ENCODE measurements at places on chromosomes 3 and 15.
A peak's percentile ranks its signal among the peaks of the same experiment; 100 is the strongest.

DNA sequence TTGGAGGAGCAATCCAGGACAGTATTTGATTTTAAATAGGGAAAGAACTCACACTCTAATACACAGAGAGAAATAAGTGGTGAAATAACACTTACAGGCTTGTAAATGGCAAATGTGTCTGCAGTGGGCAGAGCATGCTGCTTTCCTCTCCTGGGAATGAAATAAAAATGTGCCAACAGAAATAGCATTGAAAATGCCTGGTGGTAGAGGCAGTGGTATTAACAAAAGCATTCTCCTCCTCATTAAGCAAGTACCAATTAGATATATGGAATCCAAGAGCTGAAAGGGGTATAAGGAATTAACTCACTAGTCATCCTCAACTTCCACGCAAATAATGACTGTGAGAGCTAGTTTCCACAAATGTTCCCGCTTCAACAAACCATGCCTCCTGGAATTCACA lies 364.1 kb upstream of the KCNMB2 start:
- DNase-seq, result no peak

DNA sequence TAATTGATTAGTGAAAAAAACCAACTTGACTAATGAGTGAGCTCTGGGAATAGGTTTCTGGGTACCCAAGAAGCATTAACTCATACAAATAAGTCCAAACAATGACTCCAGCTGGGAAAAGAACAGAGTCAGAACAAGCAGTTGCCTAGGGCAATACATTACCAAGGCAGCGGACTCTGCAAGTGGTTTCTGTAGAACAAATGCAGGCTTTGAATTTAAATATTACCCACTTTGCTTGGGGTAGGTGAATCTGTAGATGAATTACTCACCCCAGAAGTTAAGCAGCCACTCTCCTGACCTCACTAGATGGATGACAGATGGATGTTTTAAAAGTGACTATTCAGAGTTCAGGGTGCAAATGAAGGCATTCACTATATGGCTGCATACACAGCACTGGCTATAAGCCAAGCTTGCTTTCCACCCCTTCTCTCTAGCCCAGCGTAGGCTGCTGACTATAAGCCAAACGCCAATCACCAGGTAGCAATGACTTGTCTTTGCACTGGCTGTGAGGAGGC lies 73.1 kb upstream of the BHLHE40 start:
- no peak for DNase-seq

DNA sequence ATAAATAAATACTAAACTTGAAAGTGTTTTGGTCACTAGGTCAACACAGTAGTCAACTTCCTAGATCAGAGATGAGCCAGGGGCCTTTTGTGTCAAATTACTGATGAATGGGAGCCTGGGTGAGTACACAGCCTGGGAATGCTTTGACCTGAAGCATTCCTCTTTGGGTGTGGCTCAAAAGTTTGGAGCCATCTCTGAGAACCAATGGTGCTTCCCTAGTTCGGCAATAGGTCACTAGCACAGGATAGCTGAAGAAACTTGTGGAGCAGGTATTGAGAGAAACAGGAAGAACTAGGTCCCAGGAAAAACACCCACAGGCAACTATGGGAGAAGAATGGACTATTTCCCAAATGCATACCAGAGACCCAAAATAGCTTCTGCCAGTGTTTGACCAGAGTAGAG lies 56.6 kb upstream of the PLXND1 start:
- no peak for DNase-seq

DNA sequence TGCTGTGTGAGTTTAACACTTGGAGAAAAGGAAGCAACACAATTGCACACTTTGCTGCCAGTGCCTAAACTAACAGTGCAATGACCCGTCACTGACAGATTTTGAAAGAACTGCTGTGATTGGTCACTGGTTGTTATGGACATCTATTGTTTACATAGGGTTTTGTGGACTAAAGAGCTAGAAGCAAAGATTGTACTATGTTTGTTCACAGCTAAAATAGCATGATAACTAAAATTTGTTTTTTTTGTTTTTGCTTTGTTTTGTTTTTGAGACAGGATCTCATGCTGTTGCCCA lies 112.4 kb upstream of the GOLGA8J start:
- DNase-seq, result peak; percentile 36

- no peak for DNase-seq
Observed at GRCh38 chr15:100167884-100168375, 173.8 kb downstream of the ADAMTS17 start.

DNA sequence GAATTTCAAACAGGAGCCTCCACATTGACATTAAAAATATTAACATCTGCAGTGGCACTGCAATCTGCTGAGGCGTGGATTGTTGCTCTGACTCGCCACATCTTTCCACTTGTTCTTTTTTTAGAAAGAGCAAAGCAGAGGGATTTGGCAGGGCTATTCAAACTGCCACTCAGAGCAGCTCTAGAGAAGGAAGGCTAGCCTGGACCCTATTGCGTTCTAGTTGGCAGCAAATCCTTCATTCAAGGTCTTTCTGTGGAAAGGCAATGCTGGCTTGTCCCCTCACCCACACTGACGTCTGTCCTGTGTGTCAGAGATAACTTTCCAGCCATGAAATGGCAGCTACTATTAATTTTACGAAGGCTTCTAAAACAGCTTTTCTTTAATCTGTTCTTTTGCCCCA lies 483.2 kb upstream of the SGO1 start:
- no peak for DNase-seq

- DNase-seq, result no peak
Observed at GRCh38 chr3:5068531-5069050, 53.5 kb upstream of the ARL8B start.

DNA sequence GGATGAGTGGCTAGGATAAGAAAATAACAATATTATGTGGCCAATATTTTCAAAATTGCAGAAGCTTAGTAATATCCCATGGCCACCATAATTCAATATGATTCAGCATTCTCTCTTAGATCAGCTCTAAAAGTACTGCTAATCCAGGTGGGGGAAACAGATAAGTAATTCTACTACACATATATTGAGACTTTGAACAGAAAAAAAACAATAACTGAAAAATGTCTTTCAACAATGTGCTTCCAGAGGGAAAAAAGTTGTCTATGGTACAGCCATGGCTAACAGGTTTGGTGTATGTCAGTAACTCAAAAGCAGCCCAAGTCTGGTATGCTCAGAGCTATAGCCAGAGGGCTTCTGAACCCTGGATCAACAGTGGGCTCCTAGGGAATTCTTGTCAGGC lies 42.4 kb upstream of the PPIB start:
- DNase-seq, result no peak

DNA sequence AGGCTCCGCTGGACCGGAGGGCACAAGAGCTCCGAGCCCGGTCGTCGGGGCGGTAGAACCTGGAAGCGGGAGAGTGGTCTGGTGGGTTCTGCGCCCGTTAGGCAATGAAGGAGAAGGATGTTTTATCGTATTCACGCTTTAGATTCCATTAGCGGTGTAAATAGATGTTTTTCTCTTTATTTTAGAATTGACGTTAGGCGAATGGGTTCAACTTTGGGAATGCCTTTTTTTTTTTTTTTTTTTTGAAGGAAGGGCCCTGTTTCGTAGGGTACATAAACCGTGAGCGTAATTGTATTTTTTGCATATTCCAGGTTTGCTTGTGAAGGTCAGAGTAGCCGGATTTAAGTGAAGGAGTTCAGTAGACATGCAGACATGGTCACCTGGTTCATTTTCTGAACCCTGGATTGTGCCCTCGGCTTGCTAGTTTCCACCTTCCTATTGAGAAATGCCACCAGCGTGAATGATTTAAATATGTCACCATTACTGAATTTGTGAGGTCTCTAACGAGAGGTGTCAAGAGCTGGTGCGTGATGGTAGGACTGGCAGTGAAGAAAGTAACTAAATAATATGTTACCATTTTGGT lies 808 bp downstream of the RBM6 start:
- DNase-seq, result no peak

GRCh38 chr3:29214009-29214658 lies 66.7 kb upstream of the RBMS3 start:
- DNase-seq, result no peak

DNA sequence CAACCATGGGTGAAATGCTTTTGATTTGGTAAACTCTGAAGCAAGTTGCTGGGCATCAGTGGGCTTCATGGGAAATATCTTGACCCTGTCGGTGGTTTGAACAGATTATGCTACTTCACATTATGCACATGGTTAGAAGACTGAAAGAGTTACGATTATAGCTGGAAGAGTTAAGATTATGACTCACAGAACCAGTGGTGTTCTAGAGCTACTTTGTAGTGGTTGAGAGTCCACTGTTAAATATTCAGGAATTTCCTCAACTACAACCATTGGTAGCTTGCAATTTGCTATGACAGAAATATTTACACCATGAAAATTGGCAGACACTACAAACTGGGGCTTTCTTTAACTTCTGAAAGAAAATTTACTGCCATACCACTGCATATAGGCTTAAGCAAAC lies 99.3 kb downstream of the GADL1 start:
- DNase-seq, result no peak

GRCh38 chr3:180684807-180685206 lies 5.5 kb upstream of the CCDC39 start:
- no peak for DNase-seq

GRCh38 chr15:40281801-40282146 lies 1.1 kb downstream of the ANKRD63 start:
- no peak for DNase-seq

- no peak for DNase-seq
Observed at GRCh38 chr3:1969281-1969680, 129.4 kb upstream of the CNTN4 start.

GRCh38 chr15:64162478-64162868 lies 349 bp downstream of the PPIB start:
- DNase-seq, result no peak

DNA sequence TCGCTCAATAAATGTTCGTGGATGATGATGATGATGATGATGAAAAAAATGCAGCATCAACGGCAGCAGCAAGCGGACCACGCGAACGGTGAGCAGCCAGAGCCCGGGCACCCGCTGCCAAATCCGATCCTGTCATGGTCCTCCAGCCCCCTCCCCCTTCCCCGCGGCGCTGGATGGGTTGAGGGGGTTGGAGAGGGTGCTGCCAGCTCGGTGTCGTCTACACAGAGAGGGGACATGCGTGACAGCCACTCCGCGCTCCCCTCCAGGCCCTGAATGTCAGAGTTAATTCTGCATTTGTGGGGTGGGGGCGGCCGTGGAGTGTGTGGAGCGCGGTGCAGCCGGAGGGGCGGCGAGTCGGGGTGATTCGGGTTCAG lies 722 bp downstream of the CACNA1D start:
- no peak for DNase-seq

- DNase-seq, result no peak
Observed at GRCh38 chr15:77076323-77076915, 5.5 kb upstream of the TSPAN3 start.

GRCh38 chr3:177792311-177793030 lies 595.2 kb upstream of the TBL1XR1 start:
- no peak for DNase-seq

- DNase-seq, result no peak
Observed at GRCh38 chr3:82194870-82195269, 433.4 kb upstream of the GBE1 start.

DNA sequence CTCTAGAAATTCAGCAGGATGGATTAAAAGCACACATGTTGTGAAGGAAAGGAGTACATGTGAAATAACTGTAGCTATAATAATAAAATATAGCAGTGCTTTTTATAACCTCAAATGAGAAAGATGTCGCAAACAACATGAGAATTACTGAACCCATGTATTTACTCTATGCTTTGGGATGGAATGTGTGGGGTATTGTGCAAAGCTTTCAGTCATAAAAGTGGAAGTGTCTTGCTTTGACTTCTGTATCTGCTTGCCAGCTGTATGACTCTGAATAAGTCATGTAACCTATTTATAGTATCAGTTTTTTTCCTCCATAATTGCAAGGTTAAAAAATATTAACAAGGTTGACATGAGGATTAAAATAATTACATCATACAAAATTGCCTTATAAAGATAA lies 519.3 kb upstream of the CADM2 start:
- DNase-seq, result no peak

DNA sequence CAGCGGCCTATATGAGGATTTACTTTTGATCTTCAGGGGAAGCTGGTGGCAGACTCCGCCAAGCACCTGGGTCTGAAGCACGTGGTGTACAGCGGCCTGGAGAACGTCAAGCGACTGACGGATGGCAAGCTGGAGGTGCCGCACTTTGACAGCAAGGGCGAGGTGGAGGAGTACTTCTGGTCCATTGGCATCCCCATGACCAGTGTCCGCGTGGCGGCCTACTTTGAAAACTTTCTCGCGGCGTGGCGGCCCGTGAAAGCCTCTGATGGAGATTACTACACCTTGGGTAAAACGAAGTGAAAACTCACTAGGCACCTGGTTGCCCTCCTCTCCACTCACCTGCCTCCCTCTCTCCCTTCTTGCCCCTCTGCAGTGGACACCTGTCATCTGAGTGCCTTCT lies 33.8 kb upstream of the TRA2B start:
- no peak for DNase-seq

Measured in AG08396 (cell line).